ENCODE measurements at places on chromosomes 16 and 17. TPM values are rescaled to one million over a fixed set of nuclear protein-coding genes. Genes with fewer than 3 reads are reported as not detected.

DNA sequence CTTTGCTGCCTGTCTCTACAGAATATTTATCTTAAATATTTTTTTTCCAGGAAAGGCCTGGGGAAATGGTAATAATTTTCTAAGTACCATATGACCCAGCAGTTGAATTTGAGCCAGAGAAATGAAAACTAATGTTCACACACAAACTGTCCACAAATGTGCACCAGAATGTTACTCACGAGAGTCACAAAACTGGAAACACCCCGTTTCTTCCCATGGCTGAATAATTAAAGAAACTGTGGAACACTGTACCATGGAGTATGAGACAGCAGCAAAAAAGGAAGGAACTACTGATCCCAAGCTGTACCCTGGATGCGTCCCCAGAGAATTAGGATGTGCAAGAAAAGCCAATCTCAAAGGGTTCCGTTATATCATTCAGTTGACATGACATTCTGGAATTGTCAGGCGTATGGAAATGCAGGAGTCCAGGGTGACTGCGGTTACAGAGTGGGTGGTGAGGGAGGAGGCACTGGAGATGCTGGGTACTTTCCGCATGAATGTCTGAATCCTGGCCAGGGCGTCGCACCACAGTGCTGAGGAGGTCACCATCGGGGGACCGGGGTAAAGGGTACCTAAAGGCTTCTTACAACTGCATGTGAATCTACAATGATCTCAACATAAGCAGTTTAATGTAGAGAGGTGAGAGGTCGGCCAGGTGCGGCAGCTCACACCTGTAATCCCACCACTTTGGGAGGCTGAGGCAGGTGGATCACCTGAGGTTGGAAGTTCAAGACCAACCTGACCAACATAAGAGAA lies 34.5 kb downstream of the USP22 start:
- H3K27ac ChIP-seq, result peak overlapping the region; percentile 25
- no peak for DNase-seq

GRCh38 chr16:49961089-49961488 lies 63.9 kb upstream of the CNEP1R1 start:
- H3K4me1 ChIP-seq, result no peaks in the 10 kb centered on the region
- no peak overlapping the region for H3K4me3 ChIP-seq
- no peak overlapping the region for H3K27ac ChIP-seq
- peaks cover 8% of the 10 kb centered on the region for H3K27me3 ChIP-seq

DNA sequence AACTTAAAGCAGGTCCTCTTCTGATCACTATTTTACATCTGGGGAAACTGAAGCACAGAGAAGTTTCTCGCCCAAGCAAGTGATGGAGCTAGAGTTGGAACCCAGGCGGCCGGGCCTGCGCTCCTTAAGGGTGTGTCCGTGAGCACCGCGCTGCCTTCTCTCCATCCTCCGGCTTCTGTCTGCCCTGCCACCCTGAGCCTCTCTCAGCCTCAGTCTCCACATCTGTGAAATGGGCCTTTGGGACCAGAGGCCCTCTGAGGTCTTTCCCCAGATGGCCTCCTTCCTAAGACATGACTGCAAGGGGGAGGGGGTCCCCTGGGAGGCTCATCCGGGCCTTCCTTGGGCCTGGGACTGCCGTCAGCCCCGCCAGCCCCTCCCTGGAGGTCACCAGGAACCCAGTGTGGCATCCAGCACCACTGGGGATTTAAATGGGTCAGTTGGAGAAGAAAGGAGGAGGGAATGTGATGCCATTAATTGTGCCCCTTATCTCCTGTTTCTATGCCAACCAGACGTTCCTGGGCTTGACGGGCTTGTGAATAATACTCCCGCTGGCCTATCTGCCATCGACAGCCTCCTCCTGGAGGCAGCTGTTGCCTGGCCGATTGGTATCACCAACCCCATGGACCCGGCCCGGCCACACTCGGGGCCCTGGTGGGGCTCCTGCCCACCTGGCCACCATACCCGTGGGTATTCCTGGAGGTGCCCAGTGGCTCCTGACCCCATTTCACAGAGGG lies 5.1 kb downstream of the ZFPM1 start:
- H3K27me3 ChIP-seq, result no peaks in the 10 kb centered on the region
- peaks cover 38% of the 10 kb centered on the region for H3K4me1 ChIP-seq
- no peak overlapping the region for H3K27ac ChIP-seq
- no peak overlapping the region for H3K4me3 ChIP-seq
- DNase-seq, result no peak
- peaks cover 2% of the 10 kb centered on the region for H3K36me3 ChIP-seq

DNA sequence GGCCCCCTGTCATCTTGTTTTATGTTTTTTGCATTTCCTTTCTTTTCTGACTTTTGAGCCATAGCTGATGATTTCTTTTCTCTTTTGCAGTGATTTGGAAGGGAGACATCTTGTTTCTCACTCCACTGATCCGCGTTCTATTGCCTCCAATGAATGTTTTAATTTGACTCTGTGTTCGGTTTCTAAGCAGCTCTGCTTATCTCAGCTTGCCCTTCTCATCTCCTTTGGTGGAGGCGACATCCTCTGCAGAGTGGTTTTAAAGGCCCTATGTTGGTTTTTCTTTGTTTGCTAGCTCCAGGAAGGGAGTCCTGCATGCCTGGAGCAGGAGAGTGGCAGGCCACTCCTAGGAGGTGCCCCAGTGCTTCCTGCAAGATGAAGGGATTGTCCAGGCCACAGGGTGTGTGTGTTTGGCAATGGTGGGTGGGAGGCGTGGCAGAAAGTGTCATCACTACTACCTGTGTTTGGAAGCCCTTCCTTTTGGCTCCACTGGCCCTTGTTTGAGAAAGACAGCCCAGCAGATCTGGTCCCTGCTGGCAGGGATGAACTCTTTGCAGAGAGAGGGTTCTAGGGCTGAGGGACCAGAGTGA lies 13.6 kb downstream of the SMPD3 start:
- H3K4me3 ChIP-seq, result no peak overlapping the region
- peak overlapping the region; percentile 8 for H3K27ac ChIP-seq
- DNase-seq, result peak; percentile 26
- peaks cover 17% of the 10 kb centered on the region for H3K4me1 ChIP-seq

The KRT20 gene
- total RNA-seq, result not detected

GRCh38 chr16:84379709-84380362 lies 11.5 kb downstream of the ATP2C2 start:
- no peak overlapping the region for H3K4me3 ChIP-seq
- H3K4me1 ChIP-seq, result peaks cover 12% of the 10 kb centered on the region
- DNase-seq, result no peak
- H3K36me3 ChIP-seq, result no peaks in the 10 kb centered on the region

DNA sequence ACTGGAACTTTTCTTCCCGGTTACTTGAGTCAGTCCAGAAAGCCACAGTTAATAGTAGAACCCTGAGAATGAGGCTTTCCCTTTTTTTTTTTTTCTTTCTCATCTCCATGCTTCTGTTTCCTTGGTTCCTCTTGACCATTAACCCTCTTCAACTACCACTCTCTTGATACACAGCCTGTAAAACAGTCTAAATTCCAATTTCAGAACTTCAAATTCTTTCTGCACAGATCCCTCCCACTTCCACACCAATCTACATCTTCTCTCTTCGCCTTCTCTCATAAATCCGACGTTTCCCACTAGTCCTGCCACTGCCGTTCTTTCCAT lies 588 bp downstream of the METTL16 start:
- no peak overlapping the region for H3K27ac ChIP-seq
- peaks cover 12% of the 10 kb centered on the region for H3K4me1 ChIP-seq
- H3K27me3 ChIP-seq, result no peaks in the 10 kb centered on the region
- H3K36me3 ChIP-seq, result peaks cover 6% of the 10 kb centered on the region

GRCh38 chr17:80291691-80292487 lies 31.2 kb downstream of the RNF213 start:
- peaks cover 20% of the 10 kb centered on the region for H3K4me1 ChIP-seq
- DNase-seq, result no peak
- peaks cover 77% of the 10 kb centered on the region for H3K36me3 ChIP-seq
- no peak overlapping the region for H3K27ac ChIP-seq
- H3K4me3 ChIP-seq, result no peak overlapping the region

The KPNB1 gene
- total RNA-seq, result 427 TPM

DNA sequence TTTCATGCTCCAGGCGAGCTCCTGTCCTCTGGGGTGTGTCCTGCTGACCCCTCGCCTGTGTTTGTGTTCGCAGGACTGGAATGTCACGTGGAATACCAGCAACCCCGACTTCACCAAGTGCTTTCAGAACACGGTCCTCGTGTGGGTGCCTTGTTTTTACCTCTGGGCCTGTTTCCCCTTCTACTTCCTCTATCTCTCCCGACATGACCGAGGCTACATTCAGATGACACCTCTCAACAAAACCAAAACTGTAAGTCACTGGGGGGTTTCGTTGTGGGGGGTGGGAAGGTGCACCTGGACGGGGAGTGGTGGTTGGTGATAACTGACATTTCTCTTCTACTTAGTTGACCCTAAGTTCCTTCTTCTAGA lies 58.3 kb downstream of the ABCC1 start:
- peak overlapping the region; percentile 74 for H3K27ac ChIP-seq
- peaks cover 41% of the 10 kb centered on the region for H3K36me3 ChIP-seq
- no peak overlapping the region for H3K4me3 ChIP-seq
- no peaks in the 10 kb centered on the region for H3K27me3 ChIP-seq
- peaks cover 24% of the 10 kb centered on the region for H3K4me1 ChIP-seq
- no peak for DNase-seq

GRCh38 chr17:77686903-77687302 lies 271.6 kb upstream of the TNRC6C start:
- H3K27ac ChIP-seq, result no peak overlapping the region
- peaks cover 12% of the 10 kb centered on the region for H3K27me3 ChIP-seq
- no peaks in the 10 kb centered on the region for H3K36me3 ChIP-seq
- DNase-seq, result no peak

DNA sequence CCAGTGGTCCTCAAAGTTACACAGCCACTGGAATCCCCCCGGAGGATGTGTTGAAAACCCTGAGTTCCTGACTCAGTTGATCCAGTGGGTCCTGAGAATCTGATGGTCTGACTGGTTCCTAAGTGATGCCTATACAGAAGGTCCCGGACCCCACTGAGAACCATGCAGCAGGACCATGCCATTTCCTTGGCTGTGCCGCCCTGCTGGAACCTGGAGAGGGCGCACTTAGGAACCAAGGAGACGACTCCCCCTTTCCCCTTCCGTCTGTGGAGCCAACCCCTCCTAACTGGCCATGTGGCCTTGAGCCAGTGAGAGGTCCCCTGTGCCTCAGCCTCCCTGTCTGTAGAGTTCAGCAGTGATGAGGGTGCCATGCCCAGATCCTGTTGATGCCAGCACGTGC lies 22.0 kb downstream of the C16orf74 start:
- no peak overlapping the region for H3K27ac ChIP-seq
- H3K36me3 ChIP-seq, result no peaks in the 10 kb centered on the region
- H3K4me1 ChIP-seq, result peaks cover 3% of the 10 kb centered on the region
- no peak for DNase-seq
- H3K4me3 ChIP-seq, result no peak overlapping the region

The DHRS7C gene
- not detected for total RNA-seq

The KRT12 gene
- not detected for total RNA-seq

- H3K27ac ChIP-seq, result no peak overlapping the region
- H3K36me3 ChIP-seq, result no peaks in the 10 kb centered on the region
- DNase-seq, result no peak
- no peaks in the 10 kb centered on the region for H3K4me1 ChIP-seq
- no peak overlapping the region for H3K4me3 ChIP-seq
- no peaks in the 10 kb centered on the region for H3K27me3 ChIP-seq
Observed at GRCh38 chr16:62638964-62639870, 603.0 kb upstream of the CDH8 start.

The KRT26 gene
- total RNA-seq, result not detected

DNA sequence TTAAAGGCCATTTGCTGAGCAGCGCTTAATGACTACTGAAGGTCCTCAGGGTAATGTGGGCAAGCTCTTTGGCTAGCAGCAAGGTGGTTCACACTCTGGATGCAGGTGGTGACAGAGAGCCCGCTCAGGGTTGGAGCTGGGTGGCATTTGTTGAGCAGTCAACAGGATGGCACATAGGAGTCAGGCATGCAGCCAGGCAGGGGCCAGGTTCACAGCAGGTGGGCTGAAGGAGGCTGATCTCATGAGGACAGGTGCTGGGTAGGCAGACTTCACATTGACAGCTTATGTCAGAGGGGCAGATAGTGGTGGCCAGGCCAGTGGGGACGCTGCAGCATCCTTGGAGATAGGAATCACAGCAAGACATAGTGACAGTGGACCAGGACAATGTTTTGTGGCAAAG lies 4.5 kb downstream of the KRTAP3-1 start:
- H3K27me3 ChIP-seq, result peaks cover 8% of the 10 kb centered on the region
- H3K4me3 ChIP-seq, result no peak overlapping the region
- H3K27ac ChIP-seq, result no peak overlapping the region
- no peaks in the 10 kb centered on the region for H3K4me1 ChIP-seq
- H3K36me3 ChIP-seq, result no peaks in the 10 kb centered on the region

- H3K27ac ChIP-seq, result no peak overlapping the region
- H3K36me3 ChIP-seq, result no peaks in the 10 kb centered on the region
- peaks cover 10% of the 10 kb centered on the region for H3K4me1 ChIP-seq
Observed at GRCh38 chr17:28467456-28468025, 5.9 kb upstream of the SLC13A2 start.

DNA sequence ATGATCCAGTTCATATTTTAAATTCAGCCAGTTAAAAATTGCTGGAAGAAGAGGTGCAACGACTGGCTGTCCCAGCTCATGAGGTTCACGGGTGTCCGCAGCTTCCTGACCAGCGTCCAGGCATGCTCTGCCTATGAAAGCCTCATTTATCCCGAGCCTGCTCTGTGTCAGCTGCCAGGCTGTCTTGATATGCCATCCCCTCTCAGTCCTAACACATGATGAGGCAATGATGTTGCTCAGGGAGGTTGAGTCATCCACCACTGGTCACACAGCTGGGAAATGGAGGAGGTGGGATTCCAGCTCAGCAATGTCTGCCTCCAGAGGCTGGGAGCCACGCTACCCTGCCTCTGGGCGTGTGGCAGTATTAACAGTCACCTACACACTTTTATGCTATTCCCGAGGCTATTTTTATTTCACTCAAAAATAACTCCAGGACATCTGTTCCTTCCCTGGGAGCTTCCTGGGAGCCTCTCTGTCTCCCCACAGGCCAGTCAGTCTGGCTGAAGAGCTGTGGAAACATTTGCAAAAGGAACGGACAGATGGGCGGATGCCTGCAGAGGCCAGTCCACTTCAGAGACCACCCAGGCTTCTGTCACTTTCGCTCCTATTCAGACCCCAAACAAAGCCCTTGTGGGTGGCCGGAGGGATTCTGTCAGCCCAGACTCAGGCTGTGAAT lies 22.5 kb downstream of the RAB11FIP4 start:
- no peaks in the 10 kb centered on the region for H3K4me1 ChIP-seq
- peaks cover 5% of the 10 kb centered on the region for H3K27me3 ChIP-seq
- H3K4me3 ChIP-seq, result no peak overlapping the region
- DNase-seq, result no peak
- no peaks in the 10 kb centered on the region for H3K36me3 ChIP-seq

GRCh38 chr16:17380613-17381012 lies 90.1 kb downstream of the XYLT1 start:
- peaks cover 70% of the 10 kb centered on the region for H3K4me1 ChIP-seq
- no peaks in the 10 kb centered on the region for H3K27me3 ChIP-seq
- no peak for DNase-seq
- no peak overlapping the region for H3K27ac ChIP-seq
